AML-193 (cell line): ENCODE measurements at places on chromosomes 2 and 18.

- DNase-seq, result no peak
Measured at GRCh38 chr2:169707626-169708025, 13.4 kb downstream of the PHOSPHO2 start.

DNA sequence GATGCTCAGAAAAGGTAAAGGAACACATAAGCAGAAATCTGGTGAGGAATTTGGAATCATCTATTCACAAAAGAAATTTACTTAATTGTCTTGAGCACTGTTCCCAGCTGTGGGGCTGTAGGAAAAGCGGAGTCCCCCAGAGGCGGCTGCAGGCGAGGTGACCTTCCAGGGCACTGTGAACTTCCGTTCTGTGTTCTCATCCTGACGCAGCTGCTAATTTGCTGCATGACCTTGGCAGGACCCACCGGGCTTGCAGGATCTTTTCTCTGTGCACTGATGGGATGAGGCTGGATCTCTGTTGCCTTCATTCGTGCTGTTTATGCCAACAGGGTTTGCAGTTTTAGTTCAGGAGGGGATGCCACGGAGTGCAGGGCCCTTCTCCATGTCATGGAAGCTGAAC, 301.9 kb upstream of the MYT1L start:
- DNase-seq, result no peak

DNA sequence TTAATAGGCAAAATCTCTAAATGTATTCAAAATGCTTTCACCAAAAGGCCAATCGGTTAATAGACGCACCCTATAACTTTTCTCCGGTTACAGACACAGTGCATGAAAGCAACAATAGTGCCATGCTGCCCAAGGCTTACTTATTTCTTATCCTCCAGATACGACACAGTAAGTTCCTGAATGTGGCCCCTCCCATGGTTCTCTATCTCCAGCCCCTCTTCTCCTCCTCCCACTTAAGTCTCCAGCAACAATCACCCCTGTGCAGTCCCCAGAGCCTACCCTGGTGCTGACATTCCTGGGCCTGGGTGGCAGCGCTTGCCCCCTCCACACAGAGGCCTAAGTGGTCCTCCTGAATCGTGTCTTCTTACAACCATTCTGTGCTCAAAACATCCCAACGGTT, 3.6 kb downstream of the KIDINS220 start:
- DNase-seq, result no peak

GRCh38 chr18:41745166-41746049, 209.6 kb upstream of the PIK3C3 start:
- DNase-seq, result peak; percentile 39

DNA sequence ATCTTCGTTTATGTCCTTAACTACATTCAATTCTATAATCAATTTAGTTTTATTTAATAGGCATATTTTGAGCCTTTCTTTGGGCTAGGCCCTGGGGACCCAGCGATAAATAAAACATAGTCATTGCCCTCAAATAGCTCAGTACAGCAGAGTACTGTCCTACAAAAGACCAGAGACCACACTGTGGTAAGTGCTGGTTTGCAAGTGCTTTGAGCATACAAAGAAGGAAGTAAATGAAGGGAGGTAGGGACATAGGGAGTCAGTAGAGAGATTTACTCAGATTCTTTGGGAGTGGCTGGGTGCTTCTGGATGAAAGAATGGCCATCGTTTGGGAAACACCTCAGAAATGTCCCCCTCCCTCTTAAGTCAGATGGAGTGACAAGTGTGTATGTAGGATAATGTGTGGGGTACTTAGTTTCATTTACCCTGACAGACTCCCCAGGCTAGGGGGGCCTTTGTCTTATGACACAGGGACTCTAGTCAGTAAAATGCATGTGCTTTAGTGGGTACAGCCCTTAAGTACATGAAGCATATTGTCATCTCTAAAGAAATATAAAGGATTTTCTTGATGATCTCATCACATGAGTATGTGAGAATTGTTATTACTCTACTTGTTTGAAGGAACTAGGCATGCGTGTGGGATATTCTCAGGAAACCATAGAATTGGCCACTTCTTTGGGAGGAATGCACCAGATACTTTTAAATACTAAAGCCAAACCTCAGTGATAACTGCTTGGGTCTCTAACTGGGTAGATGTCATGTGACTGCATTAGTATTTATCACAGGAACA, 35.1 kb downstream of the MAPRE2 start:
- no peak for DNase-seq

DNA sequence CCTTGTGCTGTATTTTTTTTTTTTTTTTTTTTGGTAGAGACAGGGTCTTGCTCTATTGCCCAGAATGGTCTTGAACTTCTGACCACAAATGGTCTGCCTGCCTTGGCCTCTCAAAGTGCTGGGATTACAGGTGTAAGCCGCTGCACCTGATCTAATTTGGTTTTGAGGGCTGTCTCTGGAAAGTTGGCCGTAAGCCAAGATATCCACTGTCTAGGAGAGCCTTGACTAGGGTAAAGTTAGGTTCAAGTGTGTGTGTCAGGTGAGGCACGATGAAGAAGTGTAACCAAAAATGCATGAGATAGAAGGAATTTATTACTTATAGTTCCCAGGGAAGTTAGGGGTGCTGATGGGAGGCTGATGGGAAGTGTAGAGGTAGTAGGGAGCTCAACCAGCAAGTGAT, 46.7 kb downstream of the INO80C start:
- DNase-seq, result no peak

GRCh38 chr18:23888881-23889280, 125.7 kb upstream of the TTC39C start:
- DNase-seq, result no peak
